ENCODE measurements at places on chromosomes 6 and 20.

- no peak for DNase-seq
Measured at GRCh38 chr20:19253316-19253715, 40.9 kb downstream of the SLC24A3 start.

- DNase-seq = no peak
Measured at GRCh38 chr6:119112812-119113530, 34.5 kb upstream of the FAM184A start.

DNA sequence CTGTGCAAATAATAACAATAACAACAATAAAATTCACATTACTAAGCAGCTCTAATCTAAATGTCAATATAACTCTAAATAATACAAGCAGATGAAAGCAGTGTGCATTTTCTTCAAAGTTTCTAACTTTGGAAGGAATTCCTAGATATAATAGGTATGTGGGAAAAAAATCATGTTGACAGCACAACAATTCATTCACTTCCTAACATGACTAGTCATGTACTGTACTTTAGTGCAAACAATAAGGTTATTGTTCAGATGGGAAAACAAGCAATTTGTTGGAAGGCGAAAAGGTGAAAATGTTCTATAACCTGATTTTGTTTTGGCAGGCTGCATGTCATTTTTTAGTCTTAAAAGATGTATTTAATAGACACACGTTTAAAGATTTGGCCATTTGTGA, 484.3 kb upstream of the JAG1 start:
- DNase-seq = no peak

- DNase-seq = peak; percentile 43
Measured at GRCh38 chr6:33073431-33073871, at the start of gene HLA-DPA1. Gene HLA-DPA1, minus strand, starts transcription at chr6:33073649.

DNA sequence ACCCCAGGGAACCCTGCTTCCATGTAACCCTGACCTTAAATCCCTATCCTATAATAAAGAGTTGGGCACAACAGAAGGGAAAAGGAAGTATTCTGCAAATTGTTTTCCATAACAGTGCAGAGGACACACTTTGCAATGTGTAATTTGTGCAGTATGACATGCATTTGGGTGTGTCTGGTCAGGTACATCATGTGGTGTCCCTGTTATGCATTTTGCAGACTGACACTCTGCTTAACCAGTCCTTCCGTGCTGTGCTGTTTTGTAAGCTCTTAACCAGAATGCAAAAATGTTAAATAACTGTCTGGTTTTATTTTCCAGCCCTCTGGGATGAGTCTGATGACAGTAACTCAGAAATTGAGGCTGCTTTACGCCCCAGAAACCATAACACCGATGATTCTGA, 57.0 kb upstream of the XRN2 start:
- no peak for DNase-seq

GRCh38 chr6:133339543-133340384, 98.6 kb downstream of the EYA4 start:
- DNase-seq = no peak

DNA sequence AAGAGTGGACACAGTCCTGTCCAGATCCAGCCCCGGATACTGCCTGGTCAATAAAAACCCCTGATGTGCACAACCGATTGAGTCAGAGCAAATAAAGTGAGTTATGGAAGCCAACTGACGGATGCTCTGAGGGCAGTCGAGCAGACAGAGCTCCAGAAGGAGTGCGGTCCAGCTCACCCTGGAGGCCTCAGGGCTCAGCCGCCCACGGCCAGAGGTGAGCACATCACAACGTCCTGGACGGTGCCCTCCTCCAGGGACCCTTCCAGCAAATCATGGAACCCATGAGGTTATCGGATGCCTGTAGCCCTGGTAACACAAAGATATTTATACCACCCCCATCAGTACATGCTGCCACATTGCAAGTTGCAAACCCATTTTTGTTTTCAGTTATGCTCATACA, 44.0 kb upstream of the SMOC2 start:
- no peak for DNase-seq

GRCh38 chr6:25709761-25710160, 44.8 kb upstream of the SLC17A4 start:
- DNase-seq = no peak

GRCh38 chr6:117986396-117986795, 79.3 kb downstream of the SLC35F1 start:
- DNase-seq = no peak

DNA sequence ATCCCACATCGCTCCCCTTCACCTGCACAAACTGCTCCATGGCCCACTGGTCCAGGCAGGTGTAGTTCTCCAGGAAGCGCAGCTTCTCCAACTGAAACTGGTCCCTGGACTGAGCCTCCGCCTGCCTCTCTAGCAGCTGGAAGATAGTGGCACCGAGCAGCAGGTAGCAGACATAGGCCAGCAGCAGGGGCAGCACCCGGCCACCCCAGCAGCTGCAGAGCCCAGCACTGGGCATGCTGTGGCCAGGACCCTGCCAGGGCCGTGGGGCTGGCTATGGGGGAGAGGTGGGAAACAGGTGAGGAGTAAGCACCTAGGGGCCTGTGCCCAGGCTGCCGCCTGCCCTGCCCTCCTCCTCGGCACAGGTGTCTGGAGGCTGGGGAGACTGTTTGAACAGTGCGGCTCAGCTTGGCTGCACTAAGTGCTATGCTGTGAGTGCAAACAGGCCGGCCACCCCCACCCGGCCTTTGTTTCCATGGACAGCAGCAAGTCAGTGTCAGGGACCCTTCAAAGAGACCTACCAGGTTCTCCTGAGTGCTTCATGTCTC, at the start of gene KCNK16:
TSS of gene KCNK16 (minus strand) at position 397 of the 545 bp plus-strand sequence. CDS start at position 235, 162 bp downstream.
- no peak for DNase-seq

GRCh38 chr6:44983467-44984365, 344.4 kb upstream of the RUNX2 start:
- DNase-seq = no peak

- no peak for DNase-seq
Measured at GRCh38 chr20:19465536-19465935, 253.1 kb downstream of the SLC24A3 start.

DNA sequence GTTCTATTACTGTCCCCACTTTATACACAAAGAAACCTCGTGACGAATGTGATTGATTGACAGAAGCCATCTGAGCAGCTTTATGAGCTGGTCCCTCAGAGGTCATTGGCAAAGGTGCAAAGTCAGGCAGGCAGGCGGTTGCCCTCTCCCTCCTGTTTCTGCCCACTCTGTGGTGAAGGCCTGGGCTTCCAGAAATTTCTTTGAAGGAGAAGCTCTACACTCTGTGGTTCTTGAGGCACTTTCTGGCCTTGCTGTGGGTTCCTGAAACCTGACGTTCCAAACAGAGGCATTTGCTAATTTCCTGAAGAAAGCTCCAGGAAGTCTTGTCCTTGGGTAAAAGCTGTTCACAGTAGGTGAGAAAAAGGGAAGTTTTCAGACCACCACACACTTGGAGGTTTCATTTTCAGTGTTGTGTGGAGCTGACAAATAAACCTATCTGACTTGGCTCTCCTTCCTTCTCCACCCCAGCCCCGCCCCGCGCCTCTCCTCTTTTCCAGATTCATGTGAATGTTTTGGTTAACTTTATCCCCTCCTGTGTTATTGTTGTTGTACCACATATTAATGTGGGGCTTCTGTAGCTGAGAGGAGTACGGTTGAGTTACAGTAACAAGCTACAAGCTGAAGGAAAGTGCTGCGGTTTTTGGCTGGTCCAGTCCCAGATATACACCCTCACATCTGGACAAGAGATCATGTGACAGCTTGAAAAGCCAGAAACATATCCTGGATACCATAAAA, 274.1 kb downstream of the CLIC5 start:
- DNase-seq = peak; percentile 58

GRCh38 chr20:21352703-21353102, 44.6 kb downstream of the NKX2-4 start:
- DNase-seq = peak; percentile 90

All from iris pigment epithelial cell (primary cell).